Hepatocyte (in vitro differentiated cells): ENCODE measurements at places on chromosomes 16 and 17. TPM values are rescaled to one million over a fixed set of nuclear protein-coding genes. Genes with fewer than 3 reads are reported as not detected.

DNA sequence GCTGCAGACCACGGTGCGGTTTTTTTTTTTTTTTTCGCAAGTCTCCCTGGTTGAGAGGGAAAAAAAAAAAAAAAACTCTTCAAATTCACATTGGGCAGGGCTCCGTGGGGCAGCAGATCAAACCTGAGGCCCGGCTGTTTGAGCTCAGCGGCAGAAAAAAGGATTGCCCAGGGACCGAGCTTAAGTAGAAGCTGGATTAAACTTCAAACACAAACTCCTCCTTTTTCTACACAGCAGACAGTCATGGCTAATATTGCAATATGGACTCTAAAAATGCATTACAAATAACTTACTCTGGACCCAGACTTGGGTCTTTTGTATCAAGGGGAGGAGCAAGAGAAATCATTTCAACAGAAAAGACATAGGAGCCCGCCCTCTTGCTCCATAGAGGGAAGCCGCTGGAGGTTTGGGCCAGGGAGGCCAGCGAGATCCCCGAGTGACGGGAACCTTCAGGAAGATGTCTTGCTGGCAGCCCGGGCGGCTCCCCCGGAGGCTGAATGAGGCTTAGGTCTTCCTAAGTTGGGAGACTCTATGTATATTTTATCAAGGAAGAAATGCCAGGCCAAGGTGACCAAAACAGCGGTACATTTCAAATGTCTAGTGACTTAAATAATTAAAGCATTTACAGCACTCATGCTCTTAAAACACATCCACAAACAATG, 167.7 kb downstream of the ZNF423 start:
- no peak for DNase-seq

- DNase-seq = no peak
Observed at GRCh38 chr17:66602659-66603384, 232.1 kb upstream of the CACNG5 start.

PRAC1 gene
- polyA plus RNA-seq = not detected in 2 replicates

DNA sequence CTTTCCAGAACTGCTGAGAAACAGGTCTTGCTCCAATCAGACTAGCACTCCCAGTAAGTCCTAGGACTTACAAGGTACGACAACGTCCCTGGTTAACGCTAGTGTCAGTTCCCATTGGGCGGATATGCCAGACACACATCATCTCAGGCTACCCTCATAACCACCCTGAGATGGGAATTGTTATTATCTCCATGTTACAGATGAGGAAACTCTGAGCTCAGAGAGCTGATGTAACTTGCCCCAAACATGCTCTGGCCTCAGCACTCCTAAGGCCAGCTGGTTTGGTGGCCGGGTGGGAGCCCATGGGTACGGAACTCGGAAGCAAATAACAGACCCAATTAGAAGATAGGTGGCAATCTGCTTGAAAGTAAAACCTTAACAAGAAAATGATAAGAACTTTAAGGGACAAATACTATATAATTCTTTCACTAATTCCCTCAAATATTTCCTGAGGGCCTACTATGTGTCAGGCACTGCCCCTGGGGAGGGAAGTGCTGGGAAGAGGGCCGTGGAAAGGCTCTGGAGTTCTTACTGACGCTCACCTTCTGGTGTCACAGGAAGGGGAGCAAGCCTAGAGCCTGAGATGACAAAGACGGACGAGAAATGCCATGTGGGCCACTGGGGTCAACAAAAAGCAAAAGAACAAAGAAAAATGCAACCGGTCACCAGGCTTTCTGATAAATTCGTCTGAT, 6.9 kb downstream of the CREBBP start:
- no peak for DNase-seq

DNA sequence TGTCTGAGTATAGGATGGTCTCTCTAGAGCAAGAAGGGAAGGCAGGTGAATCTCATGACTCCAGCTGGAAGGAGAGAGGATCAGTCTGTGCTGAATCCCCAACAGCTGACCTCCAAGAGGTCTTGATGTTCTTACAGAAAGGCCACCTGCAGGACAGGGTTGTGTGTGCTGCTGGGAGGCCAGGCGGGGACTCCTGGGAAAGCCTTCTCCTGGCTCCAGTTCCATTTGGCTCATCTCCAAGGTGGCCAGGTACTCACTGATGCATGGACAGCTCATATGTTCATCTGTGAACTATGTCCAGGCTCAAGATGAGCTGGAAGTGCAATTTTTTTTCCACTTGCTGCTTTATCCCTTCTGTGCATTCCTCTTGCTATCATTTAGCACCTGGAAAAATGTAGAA, 730.2 kb upstream of the RBFOX1 start:
- no peak for DNase-seq

DNA sequence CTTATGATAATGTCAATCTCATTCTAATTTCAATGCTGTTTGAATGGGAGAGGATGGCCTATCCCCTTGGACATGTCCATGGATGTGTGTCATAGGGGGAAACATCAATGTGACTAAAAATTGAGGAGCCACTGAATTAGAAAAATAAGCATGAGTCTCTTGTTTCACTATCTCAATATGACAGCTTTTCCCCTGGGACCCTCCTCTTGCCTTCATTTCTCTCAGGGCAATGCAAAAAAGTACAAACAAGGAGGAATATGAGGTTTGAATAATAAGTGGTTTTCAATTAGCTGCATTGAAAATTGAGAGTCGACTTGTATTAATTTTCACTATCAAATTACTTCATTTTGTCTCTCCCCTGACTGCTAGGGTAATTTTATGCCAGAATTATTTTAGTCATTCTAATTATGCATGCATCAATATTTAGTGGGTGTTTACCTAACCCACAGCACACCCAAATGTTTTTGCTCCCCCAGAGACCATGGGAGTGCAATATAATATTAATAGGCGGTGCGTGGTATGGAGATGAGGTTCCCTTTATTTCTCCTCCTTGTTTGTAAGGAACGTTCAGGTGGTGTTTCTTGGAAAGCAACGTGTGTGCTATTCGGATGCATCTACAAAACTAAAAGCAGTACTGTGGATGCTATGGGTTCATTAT, 6.8 kb upstream of the SDR42E1 start:
- no peak for DNase-seq

CRHR1 gene
- not detected in 2 replicates for polyA plus RNA-seq

PVALEF gene
- polyA plus RNA-seq = 0.15 TPM in 1 of 2 replicates, not detected in the other

GRCh38 chr17:54493691-54494090, 407.0 kb upstream of the TOM1L1 start:
- DNase-seq = no peak

NECAB2 gene
- 0.45 and 1.1 TPM in 2 replicates for polyA plus RNA-seq

ARL17B gene
- 8.7 and 11.4 TPM in 2 replicates for polyA plus RNA-seq

DNA sequence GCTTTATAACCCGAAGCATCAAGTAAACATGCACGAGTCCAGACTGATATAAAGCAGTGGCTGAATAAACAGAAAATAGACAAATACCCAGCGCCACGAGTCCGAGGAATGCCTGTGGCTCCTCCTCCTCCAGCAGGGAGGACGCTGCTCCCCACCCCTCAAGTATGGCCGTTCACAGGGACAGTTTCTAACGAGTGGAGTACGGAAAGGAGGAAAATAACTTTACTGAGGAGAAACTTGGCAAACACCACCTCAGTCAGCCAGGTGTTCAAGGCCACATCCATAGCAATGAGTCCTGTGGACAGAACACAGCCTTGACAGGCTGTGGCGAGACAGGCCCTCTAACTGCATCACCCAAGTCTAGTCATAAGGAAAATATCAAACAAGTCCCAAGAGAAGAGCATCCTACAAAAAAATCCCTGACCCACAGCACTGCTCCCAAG, 9.2 kb downstream of the ZDHHC7 start:
- no peak for DNase-seq

DNA sequence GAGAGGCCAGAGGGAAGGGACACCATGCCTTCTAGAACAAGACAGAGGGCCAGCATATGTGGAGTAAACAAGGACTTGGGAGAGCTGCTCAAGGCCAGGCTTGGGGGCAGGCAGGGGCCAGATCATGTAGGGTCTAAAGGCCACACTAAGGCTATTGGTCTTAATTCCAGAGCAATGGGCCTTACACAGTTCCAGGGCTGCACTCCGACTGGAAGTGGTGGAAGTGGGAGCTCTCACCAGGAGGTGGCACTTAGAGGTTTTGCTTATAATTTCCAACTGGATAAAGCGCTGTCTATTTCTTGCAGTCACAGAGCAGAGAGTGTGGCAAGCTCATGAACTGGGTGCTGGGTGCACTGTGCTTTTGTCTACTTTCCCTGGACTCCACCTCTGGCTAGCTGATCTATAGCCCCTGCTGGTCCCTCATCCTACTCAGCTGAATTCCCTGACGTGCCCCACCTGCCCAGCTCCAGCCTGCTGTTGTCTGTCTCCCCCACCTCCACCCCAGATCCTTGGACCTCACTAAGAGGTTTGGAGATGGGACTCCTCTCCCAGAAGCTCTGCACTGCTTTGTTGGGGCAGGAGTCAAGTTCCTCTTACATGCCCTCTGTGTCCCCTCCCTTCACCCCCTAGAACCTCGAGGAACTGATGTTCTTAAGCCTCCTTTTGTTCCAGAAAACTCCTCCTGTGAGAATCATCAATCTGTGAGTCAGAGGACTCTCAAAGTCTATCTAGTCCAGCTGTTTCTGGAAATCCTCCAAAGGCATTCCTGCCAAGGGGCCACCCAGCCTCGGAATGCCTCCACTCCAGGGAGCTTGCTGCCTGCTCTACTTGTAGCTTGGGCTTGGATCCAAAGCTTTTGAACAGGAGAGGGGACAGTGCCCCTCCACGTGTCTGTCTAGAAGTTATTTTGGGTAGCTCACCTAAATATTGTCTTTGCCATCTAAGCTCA, 48.1 kb upstream of the KSR1 start:
- DNase-seq = peak; percentile 58

- no peak for DNase-seq
Observed at GRCh38 chr16:72798264-72798663, 249.7 kb downstream of the ZFHX3 start.

CCL17 gene
- polyA plus RNA-seq = not detected in 2 replicates
